Activated CD8-positive, alpha-beta memory T cell treated with anti-CD3 and anti-CD28 coated beads, Interleukin-2, amount 50 U/mL, for 4 hours (primary cell): ENCODE measurements at places on chromosomes 4 and X.

GRCh38 chr4:48979914-48980579 is 6.0 kb upstream of the CWH43 start:
- DNase-seq: no peak

- no peak for DNase-seq
Measured at GRCh38 chr4:29276150-29276549, 1444.0 kb upstream of the PCDH7 start.

DNA sequence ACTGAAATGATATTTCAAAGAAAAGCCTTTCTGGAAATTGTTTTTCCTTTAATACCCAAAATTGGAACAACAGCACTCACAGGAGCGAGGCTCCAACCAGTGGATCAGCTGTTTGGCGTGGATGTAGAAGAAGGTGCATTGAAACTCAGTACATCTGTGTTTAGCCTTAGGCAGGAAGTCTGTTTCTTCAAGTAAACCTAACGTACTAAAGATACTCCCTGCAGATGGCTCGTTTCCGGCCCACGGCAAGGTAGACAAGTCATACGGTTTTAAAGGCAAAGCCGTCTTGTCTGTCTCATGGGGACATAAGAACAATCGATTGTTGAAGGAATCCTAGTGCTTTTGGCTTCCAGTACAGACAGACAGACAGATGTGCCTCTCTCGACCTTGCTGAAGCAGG is 50.0 kb upstream of the CLCN4 start:
- peak; percentile 47 for DNase-seq

- DNase-seq: no peak
Measured at GRCh38 chr4:124018383-124019317, 622.1 kb downstream of the SPRY1 start.
